NCI-H1417 treated with DMSO at 0.1 percent for 48 hours (cell line): ENCODE measurements at places on chromosomes 3 and 15.

DNA sequence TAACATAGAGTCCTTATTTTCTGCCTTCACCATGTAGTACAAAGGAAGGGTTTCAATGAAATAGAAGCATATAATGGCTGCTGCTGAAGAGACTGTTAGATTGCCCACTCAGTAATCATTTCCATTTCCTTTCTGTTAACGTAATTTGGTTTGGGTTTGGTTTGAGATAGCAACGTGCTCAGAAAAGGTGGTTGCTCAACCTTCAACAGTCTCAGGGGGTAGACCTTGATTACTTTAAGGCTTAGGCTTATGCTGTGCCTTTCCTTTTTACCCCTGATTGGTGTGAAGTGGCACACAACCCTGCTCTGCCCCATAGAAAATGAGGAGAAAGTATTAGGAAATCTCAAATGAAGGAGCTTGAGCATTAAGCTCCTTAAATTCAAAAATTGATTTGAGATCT, 163.7 kb upstream of the TP63 start:
- DNase-seq = no peak

GRCh38 chr15:70680817-70681216, 82.5 kb downstream of the UACA start:
- no peak for DNase-seq

- DNase-seq = no peak
Observed at GRCh38 chr3:184741798-184742675, 30.2 kb upstream of the MAGEF1 start.

DNA sequence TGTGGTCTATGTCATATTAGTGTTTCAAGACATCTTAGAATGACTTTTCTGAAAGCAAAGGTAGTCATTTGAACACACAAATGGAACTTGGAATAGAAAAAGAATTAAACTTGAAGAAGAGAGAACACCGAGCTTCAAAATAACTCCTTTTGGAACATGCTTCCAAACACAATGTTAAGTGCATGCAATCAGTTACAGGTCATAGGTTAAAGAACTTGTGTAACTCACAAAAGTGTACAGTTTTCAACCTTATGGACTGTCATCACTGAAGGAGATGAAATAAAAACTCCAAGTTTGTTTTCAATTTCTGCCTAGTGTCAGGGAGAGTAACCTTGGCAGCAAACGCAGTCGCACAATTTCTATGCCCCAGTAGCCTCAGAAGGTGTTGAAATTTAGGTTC, 192.9 kb upstream of the NECTIN3 start:
- no peak for DNase-seq

- peak; percentile 30 for DNase-seq
Observed at GRCh38 chr15:93527374-93528050, 438.5 kb upstream of the RGMA start.

- no peak for DNase-seq
Observed at GRCh38 chr15:100533886-100534285, 5.1 kb upstream of the CERS3 start.

GRCh38 chr15:99455789-99456160, 110.0 kb upstream of the MEF2A start:
- no peak for DNase-seq

- DNase-seq = no peak
Observed at GRCh38 chr15:92391640-92392039, 2.0 kb upstream of the ST8SIA2 start.

- no peak for DNase-seq
Observed at GRCh38 chr3:156957715-156958114, 131.6 kb downstream of the LEKR1 start.

GRCh38 chr3:129654131-129654530, 47.7 kb upstream of the PLXND1 start:
- DNase-seq = no peak

GRCh38 chr3:136380530-136380929, 130.4 kb downstream of the PCCB start:
- DNase-seq = no peak

DNA sequence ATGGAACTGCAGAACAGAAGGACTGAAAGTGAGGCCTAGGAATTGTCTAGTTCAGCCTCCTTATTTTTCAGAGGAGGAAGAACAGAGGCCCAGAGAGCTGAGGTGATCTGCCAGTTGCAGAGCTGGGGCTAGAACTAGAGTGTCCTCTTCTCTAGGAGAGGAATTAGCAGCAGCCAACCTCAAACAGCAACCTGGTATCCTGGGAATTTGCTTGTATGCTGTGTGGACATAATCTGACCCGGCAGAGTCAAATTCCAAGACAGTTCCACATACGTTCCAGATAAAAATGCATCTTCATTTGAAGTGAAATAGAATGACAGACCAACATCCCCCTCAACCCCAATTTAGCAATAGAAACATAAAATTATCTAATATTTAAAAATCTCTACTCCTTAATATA, 13.5 kb upstream of the TSC22D2 start:
- DNase-seq = no peak

DNA sequence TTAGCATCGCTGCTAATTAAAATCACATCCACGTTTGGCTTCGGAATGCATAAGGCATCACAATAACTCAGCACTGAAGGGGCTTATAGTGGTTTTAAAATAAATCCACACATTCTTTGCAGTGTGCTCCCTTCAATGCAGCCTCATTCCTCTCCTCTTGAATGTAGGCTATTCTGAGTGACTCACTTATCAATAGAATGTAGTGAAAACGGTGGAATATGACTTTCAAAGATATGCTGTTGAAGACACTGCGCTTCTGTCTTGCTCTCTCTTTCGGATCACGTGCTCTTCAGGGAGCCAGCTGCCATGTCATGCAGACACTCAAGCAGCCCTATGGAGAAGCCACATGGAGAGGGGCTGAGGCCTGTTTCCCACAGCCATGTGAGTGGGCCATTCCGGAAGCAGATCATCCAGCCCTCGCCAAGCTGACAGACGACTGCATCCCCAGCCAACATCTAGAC, 87.4 kb downstream of the CRYGS start:
- no peak for DNase-seq

GRCh38 chr3:150528354-150528797, 17.9 kb downstream of the SERP1 start:
- DNase-seq = no peak

- no peak for DNase-seq
Observed at GRCh38 chr3:79018671-79019136, 749.1 kb downstream of the ROBO1 start.

GRCh38 chr15:31252171-31252785, 74.4 kb upstream of the KLF13 start:
- no peak for DNase-seq

DNA sequence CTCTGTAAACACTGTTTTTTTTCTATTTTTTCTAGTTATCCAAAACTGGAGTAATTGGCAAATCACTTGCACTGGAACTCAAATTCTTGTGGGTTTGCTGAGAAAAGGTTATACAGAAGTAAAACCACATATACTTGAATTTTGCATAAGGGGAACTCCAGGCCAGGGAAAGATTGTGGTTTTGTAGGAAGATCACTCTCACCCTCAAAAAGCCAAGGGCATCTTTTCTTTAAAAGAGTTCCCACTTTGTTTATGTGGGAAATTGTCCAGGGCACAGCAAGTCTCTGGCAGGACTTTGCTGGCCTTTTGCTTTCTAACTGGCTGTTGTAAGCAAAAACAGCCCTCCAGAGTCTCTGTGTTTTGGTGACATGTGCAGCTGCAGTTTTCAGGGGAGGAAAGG, 340.3 kb upstream of the RBMS3 start:
- no peak for DNase-seq

DNA sequence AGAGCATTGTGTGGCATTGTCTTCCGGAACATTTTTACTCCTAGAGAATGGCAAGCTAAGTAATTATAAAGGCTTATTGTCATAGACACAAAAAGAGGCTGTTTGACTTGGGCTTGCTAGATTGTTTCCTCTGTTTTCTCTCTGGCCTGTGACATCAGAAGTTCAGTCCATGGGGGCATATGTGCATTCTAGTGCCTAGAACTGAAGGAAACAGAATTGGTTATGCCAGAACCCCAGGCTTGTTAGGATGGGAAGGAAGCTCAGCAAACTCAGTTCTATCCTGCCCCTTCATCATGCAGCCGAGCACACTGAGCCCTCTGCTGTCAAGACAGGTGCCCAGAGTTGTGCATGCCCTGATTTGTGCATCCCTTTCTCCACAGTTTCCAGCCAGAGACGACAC, 131.3 kb downstream of the PDE8A start:
- DNase-seq = no peak

- no peak for DNase-seq
Observed at GRCh38 chr3:10470120-10471053, 35.0 kb downstream of the ATP2B2 start.

DNA sequence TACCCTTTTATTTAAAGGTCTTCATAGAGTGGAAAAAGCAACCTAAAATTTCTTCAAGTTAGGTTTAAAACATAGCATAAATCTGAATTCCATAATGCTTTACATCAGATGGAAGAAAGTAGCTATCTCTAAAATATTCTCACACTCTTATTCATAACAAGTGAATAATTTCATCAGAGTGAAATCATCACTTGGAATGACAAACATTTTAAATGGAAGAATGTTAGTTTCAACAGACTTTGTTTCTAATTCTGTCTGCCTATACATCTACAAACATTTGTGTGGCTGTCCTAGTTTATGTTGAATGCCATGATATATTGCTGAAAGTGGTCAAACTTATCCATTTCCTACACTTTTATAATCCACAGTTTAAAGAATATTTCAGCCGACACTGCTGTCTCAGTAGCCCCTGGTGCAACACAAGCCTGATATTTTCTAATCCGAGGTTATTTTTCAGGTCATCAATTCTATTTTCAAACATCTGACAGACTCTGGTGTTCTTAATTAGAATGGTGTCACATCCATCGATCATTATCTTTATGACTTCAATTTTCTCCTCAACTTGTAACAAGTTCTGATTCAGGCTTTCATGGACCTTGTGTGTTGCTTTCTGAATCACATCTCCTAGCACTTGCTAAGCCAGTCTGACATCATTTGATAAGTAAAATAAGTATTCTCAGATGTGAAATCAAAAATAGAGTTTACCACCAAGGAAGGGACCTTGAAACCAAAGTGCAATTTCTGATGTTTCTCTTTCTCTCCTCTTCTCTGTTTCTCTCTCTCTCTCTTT, 17.1 kb upstream of the CNTN3 start:
- no peak for DNase-seq

DNA sequence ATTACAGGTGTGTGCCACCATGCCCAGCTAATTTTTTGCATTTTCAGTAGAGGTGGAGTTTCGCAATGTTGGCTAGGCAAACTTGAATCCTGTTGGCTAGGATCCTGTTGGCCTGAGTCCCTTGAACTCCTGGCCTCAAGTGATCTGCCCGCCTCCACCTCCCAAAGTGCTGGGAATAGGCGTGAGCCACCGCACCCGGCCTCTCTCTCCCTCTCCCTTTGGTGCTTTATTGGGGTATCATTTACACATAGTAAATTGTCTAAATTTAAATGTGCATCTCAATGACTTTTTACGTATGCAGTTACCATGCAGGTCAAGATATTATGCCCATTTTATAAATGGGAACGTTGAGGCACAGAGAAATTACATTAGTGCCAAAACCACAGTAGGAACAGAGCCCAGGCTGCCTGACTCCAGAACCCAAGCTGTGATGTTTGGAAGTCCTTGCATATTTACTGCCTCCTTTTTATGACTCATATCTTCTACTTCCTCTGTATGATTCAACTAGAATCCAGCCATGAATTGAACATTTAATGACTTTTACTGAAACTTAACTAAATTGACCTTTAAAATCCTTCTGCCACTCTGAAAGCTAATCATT, 34.0 kb upstream of the RPP14 start:
- DNase-seq = no peak

DNA sequence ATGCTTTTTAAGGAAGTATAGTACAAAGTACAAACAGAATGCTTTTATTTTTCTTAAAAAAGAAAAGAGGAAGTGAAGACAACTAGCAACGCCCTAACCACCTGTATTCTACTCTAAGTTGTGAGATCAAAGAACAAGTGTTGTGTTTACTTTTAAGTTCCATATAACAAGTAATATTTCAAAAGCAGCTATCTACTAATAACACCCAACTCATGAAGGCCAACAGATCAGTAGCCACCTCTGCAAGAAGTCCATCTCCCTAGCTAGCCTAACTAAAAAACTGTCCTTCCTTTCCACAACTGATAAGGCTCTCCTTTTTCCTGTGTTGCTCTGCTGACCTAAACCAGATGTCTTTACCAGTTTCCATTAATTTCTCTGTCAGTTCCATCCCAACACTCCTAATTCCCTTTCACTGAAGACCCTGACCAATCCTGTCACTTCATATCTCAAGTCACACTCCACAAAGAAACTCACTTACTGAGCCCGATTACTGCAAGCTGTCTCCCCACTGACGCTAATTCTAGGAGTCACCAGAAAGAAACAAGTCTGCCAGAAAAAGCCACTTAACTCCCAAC, 26.9 kb downstream of the PHC3 start:
- DNase-seq = no peak
